ENCODE measurements at places on chromosomes 6 and 20.

DNA sequence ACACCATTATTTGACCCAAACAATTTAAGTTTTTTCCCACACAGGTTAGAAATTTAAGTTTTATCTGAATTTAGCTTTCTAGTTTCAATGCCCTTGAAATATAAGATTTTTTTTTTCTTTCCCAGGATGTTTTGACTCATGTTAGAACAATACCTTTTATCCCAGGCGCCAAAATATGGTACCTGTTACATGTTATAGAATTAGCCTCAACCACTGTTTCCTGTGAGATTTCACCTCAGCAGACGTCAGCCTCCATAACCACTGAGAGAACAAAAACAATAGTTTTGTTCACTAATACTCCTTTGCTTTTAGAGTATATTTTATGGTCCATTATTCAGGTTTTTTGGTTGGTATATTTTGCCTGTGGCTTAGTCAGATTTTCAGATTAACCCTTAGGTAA, 302.9 kb downstream of the CDKAL1 start:
- DNase-seq: no peak

- no peak for DNase-seq
These were observed 141.9 kb upstream of the NEDD9 start for GRCh38 chr6:11374036-11375010.

DNA sequence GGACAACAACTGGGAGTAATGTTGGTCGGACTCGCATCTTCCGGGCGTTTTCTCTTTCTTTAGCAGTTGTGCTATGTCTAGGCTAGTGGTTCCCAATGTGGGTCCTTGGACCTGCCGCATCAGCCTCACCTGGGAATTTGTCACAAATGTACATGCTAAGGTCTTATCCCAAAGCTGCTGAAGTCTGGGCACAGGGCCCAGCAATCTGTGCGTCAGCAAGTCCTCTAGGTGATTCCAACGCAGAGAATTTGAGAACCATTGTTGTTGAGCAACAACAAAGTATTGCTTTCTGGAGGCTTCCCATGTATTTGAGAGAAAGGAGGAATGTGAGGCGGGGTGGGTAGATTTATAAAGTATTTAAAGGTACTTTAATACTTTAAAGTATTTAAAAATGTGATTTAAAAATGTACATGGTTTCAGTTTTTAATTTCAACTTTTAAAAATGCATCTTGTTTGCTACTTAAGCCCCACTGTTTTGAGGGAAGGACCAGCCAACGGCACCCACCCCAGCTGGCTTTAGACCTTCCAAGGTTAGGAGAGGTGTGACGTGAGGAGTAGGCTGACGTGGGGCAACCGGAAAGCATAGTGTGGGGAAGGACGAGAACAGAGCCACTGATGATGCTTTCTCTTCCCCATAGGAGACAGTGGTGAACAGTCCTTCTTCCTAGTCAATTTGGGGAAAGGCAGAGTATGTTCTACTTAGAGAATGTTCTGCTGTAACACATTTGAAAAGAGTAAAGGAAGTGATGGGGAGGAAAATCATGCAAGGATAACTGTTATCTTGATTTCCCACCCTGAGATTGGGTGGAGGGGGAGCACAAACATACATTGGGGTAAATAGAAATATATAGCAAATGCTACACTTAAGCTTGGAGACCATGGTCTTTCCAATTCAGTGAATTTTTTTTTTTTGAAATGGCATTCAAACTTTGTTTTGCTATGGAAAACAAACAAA, 4.3 kb downstream of the UST start:
- no peak for DNase-seq

- DNase-seq: no peak
These were observed 245.9 kb downstream of the ERMARD start for GRCh38 chr6:169997187-169997929.

DNA sequence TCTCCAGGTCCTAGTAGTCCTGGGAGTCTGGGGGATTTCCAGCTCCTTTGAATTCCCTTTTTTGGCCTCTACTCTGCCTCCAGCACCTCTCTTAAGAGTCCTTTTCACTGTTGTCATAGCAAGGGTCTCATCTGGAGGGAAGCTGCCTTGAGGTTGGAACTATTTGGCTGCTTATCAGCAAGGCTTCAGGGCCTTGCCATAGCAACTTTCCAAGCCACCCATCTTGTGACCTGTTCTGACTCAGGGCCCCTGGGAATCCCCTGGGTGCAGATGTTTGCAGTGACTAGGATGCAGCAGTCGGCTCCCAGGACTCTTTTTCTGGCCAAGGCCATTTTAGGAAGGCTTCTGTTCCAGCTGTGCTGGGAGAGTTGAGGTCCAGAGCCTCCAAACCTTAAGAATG, 12.4 kb downstream of the PKIG start:
- DNase-seq: no peak
